Suppressor macrophage treated with lipopolysaccharide for 4 hours (primary cell): ENCODE measurements at places on chromosomes 3 and 15.

DNA sequence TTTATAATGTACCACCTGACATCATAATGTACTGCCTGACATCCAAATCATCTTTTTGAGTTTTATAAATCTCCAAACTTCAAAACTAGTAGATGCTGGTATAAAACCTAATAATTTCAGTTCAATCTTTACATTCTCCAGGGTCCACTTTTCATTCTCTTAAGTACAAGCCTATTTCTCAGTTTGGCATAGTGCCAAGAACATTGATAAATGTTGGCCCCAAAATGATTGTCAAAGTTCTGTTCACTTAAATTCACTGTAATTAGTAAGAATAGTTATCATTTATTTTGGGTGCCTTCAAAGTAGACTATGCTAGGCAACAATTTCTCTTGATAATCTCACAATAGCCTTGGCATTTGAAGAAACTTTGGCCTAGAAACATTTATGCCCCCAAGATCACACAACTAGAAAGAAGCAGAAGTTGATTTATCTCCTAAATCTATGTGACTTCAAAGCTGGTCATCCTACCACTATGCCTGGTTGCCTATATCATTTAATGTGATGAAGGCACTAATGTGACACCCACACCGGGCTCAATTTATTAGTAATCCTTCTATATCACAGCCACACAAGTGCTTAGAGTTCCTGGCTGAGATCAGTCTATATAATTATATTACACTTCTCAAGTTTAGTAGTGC is 101.7 kb downstream of the ZNF609 start:
- peak; percentile 15 for DNase-seq

DNA sequence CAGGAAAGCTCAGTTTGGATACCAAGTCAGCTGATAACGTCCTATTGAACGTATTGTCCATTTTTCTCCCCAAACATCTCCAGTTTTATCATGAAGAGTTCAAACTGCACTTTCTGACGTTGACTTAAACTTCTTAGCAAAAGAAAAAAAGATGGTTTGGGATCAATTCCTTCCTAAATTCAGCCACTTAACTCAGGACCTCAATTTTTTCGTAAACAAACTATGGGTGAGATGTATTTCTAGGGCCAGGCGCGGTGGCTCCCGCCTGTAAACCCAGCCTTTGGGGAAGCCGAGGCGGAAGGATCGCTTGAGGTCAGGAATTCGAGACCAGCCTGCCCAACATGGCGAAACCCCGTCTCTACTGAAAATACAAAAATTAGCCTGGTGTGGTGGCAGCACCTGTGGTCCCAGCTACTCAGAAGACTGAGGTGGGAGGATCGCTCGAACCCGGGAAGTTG is 464 bp upstream of the MRPS25 start:
- DNase-seq: no peak

DNA sequence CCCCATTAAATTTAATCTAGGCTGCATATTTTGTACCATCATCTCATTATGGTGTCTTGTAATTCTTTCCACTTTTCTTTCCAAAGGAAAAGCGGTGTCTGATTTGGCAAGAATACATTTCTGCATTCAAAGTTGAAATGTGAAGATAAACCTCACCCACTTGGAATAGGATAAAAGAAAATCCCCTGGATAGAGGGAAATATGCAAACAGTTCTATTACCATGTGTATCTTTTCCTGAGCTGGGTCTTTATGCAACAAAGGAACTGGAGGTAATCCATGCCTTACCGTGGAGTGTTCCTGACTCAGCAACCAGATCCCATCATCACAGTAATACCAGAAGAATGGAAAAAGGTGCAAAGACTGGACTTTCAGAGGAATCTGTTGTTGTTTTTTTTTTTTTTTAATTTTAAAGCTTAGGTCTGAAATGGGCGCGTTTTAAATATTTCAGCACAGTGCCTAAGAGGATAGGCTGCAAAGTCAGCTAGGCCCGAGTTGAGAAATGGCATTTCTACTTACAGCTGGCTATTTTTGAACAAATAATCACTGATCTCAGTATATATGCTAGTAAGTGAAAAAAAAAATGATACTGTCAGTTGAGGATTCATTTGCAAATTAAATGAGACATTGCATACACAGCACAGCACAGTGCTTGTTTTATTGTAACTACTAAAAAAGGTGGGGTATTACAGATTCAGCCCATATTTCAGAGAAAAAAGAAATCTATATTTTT is 55.5 kb upstream of the ADAMTS9 start:
- no peak for DNase-seq

- DNase-seq: no peak
These were observed 73.0 kb upstream of the PCSK6 start for GRCh38 chr15:101562428-101563059.

DNA sequence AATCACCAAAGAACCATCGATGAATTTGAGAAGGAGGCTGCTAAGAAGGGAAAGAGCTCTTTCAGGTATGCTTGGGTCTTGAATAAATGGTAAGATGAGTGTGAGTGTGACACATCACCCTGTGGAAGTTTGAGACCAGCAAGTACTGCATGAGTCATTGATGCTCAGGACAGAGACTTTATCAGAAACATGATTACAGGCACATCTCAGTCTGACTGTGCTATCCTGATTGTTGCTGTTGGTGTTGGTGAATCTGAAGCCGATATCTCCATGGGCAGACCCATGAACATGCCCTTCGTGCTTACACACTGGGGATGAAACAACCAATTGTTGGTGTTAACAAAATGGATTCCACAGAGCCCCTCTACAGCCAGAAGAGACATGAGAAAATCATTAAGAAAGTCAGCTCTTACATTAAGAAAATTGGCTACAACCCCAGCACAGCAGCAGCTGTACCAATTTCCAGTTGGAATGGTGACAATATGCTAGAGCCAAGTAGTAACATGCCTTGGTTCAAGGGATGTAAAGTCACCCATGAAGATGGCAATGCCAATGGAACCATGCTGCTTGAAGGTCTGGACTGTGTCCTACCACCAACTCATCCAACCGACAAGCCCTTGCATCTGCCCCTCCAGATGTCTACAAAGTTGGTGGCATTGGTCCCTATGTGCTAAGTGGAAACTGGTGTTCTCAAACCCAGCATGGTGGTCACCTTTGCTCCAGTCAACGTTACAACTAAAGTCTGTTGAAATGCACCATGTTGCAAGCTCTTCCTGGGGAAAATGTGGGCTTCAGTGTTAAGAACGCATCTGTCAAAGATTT is 20.5 kb downstream of the TM4SF4 start:
- peak; percentile 52 for DNase-seq

GRCh38 chr15:85582131-85583079 is 202.0 kb downstream of the AKAP13 start:
- DNase-seq: peak; percentile 77
